ENCODE measurements at places on chromosomes 7 and 10. TPM values are rescaled to one million over a fixed set of nuclear protein-coding genes. Genes with fewer than 3 reads are reported as not detected.

CCDC71L gene
- total RNA-seq, result 20.6 TPM

DNA sequence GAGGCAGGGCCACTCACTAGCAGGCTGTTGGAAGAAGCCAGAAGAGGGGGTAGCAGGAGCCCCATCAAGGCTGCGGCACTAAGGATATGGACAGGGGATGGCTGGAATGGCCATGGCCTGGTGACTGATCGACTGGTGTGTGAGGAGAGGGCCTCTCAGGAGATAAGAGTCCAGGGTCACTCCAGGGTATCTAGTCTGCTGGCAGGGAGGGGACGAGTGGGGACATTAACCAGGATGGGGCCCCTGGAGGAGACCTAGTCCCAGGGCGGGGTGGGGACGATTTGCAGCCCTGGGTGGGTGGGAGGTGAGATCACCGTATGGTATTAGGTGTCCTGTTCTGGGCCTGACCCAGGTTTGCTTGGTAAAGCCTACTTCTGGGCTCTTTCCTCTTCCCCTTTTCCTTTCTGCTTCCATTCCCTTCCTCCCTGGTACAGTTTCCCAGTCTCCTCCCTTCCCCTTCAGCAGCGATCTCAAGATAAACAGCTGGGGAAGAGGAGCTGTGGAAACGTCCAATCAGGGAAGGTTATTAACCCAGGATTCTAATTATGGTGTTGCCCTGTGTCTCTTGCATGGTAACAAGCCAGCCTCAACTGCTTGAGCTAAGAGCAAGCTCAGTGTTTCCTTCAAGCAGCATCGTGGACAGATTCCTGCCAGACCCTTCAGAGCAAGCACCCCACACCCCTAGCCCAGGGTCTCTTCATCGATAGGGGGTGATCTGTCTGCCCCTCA lies 233.2 kb downstream of the RPS24 start:
- peak; percentile 58 for DNase-seq

DNA sequence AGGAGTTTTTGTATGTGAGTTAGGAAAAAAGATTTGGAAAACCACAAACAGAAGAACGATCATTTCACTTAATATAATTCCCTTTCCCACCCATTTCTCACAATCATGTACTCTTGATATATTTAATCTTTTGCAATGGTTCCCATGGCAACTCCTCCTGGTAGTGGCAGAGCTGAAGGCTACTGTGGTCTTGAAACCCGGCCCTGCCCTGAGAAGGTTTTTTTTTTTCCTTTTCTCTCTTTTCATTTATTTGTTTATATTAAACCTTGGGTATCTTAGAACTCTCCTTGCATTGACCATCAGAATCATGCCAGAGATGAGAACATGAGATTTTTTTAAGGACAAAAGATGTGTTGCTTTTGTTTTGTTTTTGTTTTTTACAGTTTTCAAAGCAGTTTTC lies 566.1 kb upstream of the NRP1 start:
- peak; percentile 42 for DNase-seq

GRCh38 chr10:69262292-69262751 lies 16.0 kb upstream of the HK1 start:
- DNase-seq, result no peak

GRCh38 chr10:103663236-103663635 lies 169.7 kb downstream of the NEURL1 start:
- no peak for DNase-seq

DNA sequence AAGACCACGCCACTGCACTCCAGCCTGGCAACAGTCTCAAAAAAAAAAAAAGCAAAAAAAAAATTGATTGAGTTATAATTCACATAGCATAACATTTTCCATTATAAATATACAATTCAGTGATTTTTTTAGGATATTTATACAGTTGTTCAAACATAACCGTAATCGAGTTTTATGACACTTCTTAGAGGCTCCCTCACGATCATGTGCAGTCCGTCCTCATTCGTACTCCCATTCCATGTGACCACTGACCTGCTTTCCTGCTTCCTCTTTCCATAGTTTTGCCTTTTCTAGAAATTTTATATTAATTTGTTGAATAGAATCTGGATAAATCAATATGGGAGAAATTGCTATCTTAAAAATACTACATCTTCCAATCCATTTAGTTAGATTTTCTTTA lies 45.7 kb downstream of the VTI1A start:
- DNase-seq, result no peak

DNA sequence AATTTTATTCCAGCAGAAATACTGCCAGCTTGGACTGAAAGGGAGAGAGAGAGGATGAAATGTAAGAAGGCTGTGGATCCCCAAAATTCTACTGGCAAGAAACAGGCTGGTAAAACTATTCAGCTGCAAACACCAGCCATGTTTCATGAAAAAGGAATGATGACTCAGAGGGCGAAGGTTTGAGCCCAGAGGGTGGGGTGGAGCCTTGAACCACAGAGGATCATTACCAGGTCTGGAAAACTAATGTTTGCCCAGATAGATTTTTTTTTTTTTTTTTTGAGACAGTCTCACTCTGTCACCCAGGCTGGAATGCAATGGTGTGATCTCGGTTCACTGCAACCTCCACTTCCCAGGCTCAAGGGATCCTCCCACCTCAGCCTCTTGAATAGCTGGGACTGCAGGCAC lies 41.7 kb upstream of the NRF1 start:
- peak; percentile 85 for DNase-seq

- peak; percentile 89 for DNase-seq
Observed at GRCh38 chr10:74011770-74012169, 13.9 kb downstream of the VCL start.

PLEKHS1 gene
- not detected for total RNA-seq

TUBAL3 gene
- not detected for total RNA-seq

HPS1 gene
- total RNA-seq, result 15.8 TPM

DNA sequence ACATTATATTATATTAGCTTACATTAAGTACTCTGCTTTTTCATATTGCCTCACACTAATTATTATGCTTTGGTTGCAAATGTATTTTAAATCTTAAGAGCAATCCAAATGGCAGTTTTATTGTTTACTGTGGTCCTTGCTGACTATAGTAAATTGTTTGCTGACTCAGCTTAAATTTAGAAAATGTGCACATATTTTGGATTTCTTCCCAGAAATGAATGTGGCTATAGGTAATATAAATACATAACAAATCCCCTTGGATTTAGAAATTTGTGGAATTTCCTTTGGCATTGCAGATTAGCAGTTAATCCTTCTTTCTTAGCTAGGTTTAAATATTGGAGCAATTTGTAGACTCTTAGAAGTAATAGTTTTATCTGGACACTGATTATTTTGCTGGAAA lies 565.8 kb downstream of the NRG3 start:
- DNase-seq, result no peak

DNA sequence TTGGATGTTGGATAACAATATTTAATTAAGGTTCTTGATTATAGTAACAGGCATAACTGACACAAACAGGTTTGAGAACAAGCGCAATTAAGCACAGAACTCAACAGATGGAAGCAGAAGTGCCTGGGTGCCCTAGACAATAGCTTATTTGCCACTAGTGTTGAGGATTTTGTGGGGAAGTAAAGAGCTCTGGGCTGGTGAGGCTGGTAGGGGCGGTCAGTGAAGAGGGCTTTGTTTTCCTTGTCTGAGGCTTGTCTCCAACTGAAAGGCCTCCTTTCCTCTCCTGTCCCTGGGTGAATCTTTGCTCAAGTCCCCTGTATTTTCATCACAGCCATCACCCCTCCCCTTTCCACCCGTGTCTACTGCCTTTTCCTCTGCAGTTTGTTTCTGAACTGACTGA lies 104.6 kb downstream of the KAT6B start:
- no peak for DNase-seq

OR9A2 gene
- total RNA-seq, result not detected

DNA sequence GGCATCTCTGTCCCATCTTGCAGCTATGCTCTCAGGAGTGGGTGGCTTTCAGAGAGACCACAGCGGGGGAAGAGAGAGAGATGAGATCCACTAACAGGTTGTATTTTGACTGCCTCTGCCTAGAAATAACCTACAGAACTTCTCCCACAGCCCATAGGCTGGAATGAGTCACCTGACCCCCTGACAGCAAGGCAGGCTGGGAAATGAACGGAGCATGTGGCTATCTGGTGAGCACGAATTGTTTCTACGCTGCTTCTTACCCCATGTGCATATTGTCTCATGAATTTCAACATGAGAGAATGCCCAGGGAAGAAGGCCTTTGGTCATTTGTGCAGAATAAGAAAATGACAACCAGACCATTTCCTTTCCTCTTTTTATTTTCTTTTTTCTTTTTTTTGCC lies 151.3 kb downstream of the SNX10 start:
- no peak for DNase-seq

ZNF727 gene
- not detected for total RNA-seq

DNA sequence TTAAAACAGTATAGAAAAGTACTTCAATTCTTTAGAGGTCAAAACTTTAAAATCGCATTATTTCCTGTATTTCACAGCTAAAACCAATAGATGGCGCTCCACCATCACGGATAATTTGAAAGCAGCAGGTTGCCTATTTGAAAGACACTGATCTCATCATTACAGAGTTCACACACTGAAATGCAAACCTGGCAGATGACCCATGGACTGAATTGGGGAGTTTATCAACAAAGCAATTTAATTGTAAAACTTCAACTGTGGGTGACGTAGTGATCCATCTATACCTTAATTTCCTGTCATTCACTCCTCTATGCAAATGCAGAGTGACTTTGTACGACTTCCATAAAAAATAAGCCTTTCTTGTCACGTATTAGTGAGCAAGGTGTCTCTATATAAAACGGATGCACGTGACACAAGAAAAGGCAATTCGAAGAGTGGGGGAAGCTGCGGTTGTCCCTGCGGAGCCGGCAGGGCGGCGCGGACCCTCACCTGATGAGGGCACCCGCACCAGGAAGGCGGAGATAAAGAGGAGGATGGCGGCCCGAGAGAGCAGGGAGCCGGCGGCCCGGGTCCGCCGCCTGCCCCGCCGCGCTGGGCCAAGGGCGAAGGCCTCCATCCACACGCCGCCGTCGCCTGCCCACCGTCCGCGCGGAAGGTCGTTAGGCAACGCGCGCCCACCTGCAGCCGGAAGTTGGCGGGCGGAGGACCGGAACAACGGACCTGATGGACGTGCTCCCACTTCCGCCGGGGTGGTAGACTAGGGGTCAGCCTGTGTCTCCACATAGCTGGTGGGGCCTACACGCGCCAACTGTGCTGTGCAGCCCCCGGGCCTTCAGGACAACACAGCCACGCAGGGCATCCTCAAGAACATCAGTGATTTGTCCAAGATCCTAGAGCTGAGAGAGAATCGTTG lies at the start of gene ZPBP:
Gene ZPBP (minus strand): TSS at position 668 of the 913 bp plus-strand sequence. CDS start 52 bp downstream, at position 616.
- DNase-seq, result peak; percentile 4

SPDYE2 gene
- not detected for total RNA-seq

MLXIPL gene
- not detected for total RNA-seq

GRCh38 chr7:155794196-155794595 lies 18.1 kb downstream of the SHH start:
- DNase-seq, result no peak

GRCh38 chr10:29205787-29206186 lies 83.1 kb upstream of the LYZL1 start:
- peak; percentile 1 for DNase-seq

STRIP2 gene
- total RNA-seq, result 2.2 TPM

- no peak for DNase-seq
Observed at GRCh38 chr10:80522756-80523363, 14.8 kb upstream of the SH2D4B start.

DNA sequence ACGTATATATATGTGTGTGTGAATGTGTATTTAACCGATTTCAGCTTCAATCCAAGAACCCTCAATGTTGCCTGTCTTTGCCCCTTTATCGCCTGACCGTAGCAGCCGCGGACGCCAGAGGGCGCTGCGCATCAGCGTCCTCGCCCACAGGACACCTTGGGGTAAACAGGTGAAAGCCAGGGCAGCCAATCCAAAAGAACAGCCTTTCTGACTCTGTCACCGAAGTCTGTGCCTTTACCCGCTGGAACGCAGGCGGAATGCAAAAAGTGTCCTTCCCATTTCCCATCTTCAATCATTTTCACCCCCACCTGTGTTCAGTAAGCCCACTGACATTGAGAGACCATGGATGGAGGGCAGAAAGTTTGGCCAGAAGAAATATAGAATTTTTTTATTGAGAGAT lies 3.6 kb downstream of the NXPH1 start:
- no peak for DNase-seq

MINDY3 gene
- total RNA-seq, result 14.5 TPM

- no peak for DNase-seq
Observed at GRCh38 chr7:98701372-98701771, 84.3 kb downstream of the NPTX2 start.

Measured in IMR-90 (cell line).